ENCODE measurements at places on chromosomes 12 and 14.
A peak's percentile ranks its signal among the peaks of the same experiment; 100 is the strongest.

GRCh38 chr12:27906658-27907473 is 65.7 kb downstream of the PTHLH start:
- DNase-seq, result no peak

DNA sequence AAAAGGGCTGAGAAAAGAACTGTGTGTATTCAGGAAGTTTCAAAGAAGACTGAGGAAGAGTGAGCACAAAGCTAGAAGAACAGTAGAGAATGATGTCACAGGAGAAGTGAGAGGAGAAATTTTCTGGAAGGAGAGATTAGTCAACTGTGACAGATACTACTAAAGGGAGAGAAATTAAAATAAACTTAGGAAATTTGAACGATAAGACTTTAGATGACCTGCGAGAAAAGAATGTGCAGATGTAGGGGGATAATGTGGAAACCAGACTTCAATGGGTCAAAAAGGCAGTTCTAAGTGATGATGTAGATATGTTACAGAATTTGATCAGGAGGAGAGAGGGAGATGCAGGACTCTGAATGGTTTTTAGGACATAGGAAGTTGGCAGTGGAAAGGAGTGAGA is 287.4 kb downstream of the SYT1 start:
- DNase-seq, result no peak

GRCh38 chr12:120536064-120536791 is 2.1 kb downstream of the RNF10 start:
- DNase-seq, result no peak

GRCh38 chr14:56357428-56357827 is 222.2 kb upstream of the TMEM260 start:
- no peak for DNase-seq

DNA sequence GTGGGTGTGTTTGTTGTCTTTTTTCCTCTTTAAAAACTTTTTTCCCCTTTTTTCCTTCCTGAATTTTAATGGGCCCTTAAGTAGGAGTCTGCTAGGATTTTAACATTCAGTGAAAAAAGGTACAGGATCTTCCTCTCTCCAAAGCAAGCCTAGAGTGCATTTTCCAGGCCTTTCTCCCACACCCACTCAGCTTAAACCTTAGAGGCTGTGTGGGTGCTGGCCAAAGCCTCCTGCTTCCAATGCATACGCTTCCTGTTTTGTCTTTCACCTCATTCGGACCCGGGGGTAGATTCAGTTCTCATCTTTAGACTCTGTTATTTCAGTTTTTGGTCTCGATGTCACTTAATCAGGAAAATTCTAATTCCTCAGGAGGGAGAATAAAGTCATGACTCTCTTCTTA is 51.2 kb downstream of the TMEM30B start:
- DNase-seq, result no peak

- DNase-seq, result peak; percentile 45
Observed at GRCh38 chr14:102063109-102063807, 23.6 kb downstream of the HSP90AA1 start.

DNA sequence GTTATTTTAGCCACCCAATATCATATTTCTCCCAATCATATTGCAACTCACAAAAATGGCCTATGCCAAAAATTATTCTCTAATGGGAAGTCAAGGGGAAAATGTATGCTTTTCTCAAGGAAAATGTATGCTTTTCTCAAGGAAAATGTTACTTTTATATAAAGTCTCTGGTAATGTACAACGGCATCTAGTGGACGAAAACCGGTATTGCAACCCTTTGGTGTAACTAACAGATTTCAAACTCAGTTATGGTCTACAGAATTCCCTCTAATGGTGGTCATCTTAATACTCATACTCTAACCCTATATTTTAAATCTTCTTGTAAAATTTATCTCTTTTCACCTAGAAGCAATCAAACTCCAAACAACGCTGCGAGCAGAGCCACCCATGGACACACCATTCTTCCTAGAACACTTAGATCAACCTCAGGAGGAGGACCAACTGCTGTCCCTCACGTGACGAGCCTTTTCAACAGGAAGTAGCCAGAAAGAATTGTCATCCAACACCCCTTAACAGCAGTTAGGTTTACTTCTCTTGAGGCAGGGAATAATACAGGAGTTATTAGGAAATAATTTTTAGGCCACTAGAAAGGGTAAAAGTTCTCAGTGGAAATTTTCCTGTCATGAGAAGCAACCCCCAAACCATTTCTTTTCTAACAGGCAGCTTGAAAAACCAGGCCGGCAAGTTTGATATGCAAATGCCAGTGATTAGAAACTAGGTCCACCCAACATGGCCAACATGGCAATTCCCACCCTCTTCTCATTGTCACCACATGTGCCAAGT is 20.1 kb downstream of the APOBEC1 start:
- no peak for DNase-seq

- DNase-seq, result no peak
Observed at GRCh38 chr12:121911824-121912585, 6.4 kb upstream of the CFAP251 start.

DNA sequence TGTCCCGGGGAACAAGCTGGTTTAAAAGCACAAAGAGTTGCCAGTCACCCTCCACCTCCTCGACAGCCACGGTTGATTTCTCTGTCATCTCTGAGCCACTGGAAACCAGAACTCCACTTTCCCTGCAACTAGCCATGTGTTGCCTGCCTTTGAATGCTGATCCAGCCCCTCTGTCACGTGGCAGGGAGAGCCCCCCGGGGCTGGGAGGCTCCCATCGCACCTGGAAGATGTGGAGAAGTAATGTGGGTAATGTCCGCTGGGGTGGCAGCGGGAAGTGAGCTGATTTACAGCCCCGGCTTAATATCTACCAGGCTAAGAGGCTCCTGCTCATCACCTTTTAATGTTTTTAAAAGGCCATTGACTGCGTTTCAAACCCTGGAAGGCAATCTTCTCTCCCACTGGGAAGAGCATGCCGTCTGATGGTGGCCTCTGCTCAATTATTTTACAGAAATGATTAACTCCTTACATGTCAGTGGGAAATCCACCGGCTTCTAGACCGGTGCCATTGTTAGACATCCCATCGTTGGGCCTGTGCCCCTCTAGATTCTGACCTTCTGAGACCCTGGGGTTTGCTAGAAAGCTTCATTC is 7.4 kb downstream of the PRIMA1 start:
- DNase-seq, result no peak

DNA sequence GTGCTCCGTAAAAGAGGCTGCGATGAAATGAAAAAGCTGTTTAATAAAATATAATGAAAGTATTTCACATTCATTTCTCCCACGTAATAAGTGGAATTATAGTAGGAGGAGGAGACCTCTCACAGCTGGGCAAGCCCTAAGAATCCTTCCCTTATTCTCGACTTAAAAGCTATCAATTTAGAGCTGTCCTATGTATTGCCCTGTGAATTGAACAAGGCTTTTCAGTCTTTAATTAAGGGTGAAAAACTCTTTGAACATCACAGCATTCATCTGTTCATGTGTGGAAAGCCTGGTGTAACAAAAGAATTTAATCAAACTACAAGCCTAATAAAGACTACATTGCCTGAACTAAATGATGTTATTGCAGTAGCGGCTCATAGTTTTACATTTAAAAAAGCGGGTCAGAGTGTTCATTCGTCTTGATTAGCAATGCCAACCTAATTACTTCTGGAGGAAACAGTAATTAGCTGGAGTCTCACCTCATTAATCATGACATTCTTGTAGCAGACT is 142.0 kb downstream of the ETNK1 start:
- DNase-seq, result no peak

GRCh38 chr14:21902561-21903181 is 229.1 kb upstream of the OR4E1 start:
- DNase-seq, result no peak

- DNase-seq, result no peak
Observed at GRCh38 chr12:49108958-49109404, 1.7 kb downstream of the LMBR1L start.

- no peak for DNase-seq
Observed at GRCh38 chr12:92458996-92459395, 243.8 kb upstream of the PLEKHG7 start.

GRCh38 chr14:91059576-91060350 is 678 bp downstream of the RPS6KA5 start:
- no peak for DNase-seq

- no peak for DNase-seq
Observed at GRCh38 chr12:67697967-67698366, 49.4 kb downstream of the DYRK2 start.

DNA sequence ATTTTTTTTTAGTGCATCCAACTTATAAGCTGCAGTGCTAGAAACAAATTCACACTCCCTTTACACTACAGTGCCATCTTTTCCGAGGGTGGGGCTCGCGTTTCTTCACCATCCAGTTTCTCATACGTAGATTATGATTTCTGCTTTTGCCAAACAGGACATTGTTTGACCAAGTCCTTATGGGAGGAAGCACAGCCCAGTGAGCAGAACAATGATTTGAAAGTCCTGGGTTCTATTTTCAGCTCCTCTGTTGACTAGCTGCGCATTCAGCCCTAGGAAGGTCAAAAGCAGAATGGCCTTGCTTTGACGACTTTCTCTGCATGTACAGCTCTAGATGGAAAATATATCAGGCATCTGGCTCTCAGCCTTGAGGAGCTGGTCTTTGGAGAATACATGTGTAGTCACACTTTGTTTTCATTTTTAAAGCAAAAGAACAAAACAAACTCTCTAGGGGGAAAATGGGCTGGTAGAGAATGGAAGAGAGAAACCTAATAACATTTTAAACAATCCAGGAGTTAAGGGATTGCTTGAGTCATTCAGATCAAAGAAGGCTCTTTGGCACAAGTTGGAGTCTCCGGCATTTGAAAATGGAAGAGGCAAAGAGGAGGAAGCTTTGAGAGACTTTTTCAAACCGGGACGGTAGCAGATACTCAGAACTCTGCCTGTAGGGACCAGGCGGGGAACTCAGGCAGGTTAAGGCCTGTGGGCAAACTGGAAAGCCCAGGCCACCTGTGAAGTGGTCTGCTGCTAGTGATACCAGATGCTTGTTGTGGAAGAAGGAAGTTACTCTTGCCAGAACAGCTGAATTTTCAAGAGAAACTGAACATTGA is 257.3 kb upstream of the PLEKHG7 start:
- DNase-seq, result no peak

DNA sequence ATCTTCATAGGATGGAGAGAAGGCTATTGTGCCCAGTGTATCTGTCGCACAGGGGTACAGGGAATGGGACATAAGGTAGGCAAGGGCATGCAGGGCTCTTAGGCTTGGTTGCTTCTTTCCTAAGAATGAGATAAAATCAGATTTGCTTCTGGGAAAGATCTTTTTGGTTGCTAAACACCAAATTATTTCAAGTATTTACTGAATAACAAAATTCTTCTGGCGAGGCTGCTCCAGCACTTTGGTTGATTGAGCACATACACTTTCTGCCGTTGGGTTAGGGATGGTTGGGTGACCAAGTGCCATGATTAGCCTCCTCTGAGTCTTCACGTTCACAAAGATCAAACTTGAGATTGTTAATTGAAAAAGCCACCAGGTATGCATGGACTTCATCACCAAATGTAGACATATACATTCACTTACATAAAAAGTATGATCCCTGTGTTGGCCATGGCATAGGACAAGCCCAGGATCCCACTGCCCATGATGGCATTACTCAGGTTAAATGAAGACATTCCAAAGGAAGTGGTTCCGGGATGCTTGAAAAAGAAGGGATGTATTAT is 38.2 kb downstream of the SLC38A4 start:
- no peak for DNase-seq

DNA sequence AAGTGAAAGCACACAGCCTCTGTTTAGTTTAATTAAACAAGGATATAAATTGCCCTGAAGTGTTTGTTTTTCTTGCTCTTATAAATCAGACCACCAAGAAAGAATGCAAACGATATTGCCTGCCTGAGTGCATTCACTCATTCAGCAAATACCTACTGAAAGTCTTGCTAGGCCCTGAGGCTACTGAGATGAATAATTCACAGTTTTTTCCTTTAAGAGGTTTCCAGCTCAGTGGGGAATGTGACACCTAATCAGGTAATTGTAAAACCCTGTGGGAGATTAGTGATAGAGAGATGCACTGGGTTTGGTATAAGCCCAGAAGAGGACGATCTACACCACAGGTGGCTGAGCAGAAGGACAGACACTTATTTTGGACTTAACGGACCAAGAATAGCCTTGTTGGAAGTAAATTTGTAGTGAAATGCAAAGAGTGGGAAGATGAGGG is 151.4 kb downstream of the SLC35F4 start:
- DNase-seq, result no peak

GRCh38 chr12:130133851-130134562 is 28.3 kb upstream of the FZD10 start:
- DNase-seq, result no peak

GRCh38 chr14:22986508-22987054 is 4.2 kb upstream of the AJUBA start:
- DNase-seq, result peak; percentile 86

DNA sequence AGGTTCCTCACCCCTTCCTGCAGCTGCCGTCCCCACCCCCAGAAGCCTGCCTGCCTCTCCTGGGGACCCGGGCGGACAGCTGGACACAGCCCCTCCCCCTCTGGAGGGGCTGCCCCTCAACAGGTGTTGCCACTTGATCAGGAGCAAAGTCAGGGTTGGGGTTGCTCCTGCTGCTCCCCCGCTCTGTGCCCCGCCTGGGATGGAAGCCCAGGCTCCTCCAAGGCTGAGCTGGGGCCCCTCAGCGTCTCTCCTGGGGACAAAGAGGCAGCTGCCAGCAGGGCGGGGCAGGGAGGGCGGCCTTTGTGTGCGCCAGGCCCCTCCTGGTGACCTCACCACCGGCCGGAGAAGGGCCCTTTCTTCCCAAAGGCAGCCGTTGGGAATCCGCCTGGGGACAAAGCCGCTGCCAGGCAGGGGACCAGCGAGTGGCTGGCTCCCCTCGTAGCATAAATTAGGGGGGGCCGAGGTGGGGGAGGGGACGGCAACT is 13.7 kb downstream of the TRMT61A start:
- DNase-seq, result no peak

DNA sequence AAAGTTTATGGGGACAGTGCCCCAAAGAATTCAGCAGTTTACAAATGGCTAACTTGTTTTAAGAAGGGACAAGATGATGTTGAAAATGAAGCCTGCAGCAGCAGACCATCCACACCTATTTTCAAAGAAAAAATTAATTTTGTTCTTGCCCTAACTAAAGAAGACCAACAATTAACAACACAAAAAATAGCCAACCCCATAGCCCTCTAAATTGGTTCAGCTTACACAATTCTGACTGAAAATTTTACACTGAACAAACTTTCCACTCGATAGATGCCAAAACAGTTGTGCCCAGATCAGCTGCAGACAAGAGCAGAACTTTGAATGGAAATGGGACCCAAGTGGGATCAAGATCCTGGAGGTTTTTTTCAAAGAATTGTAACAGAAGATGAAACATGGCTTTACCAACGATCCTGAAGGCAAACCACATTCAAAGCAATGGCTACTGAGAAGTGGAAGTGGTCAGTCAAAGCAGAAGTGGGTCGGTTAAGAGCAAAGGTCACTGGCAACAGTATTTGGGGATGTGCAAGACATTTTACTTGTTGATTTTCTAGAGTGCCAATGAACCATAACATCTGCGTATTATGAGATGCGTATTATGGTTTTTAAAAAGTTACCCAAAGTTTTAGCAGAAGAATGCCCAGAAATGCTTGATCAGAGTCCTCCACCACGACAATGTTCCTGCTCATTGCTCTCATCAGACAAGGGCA is 30.0 kb downstream of the SLC39A9 start:
- DNase-seq, result no peak

Measured in stimulated activated CD8-positive, alpha-beta memory T cell treated with anti-CD3 and anti-CD28 coated beads, Interleukin-2, amount 100 ng/mL, for 1 hour (primary cell).